ENCODE measurements at places on chromosomes 6 and 20.

DNA sequence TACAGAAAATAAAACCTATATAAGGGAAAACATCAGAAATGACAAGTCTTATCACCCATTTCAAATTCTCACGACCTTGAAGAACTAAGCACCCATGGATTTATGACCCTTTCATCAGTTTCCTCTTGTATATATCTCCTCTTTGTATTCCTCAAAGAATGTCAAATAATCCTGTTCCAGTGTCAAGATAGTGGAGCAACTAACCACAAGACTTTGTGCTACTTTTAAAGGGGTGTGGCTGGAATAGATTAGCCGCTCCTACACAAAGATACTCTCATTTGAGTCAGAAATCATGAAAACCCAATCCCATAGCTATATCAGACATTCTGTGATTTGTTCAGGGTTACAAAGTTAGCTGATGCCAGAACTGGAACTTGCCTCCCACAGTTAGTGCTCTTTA, 6.6 kb downstream of the REPS1 start:
- DNase-seq, result no peak
- H3K4me3 ChIP-seq, result no peak overlapping the region
- H3K36me3 ChIP-seq, result no peaks in the 10 kb centered on the region
- H3K27ac ChIP-seq, result no peak overlapping the region
- H3K4me1 ChIP-seq, result peaks cover 37% of the 10 kb centered on the region

- H3K27me3 ChIP-seq, result no peaks in the 10 kb centered on the region
- no peaks in the 10 kb centered on the region for H3K4me1 ChIP-seq
- no peak for DNase-seq
- no peak overlapping the region for H3K4me3 ChIP-seq
Observed at GRCh38 chr6:112539355-112539754, 192.2 kb downstream of the RFPL4B start.

DNA sequence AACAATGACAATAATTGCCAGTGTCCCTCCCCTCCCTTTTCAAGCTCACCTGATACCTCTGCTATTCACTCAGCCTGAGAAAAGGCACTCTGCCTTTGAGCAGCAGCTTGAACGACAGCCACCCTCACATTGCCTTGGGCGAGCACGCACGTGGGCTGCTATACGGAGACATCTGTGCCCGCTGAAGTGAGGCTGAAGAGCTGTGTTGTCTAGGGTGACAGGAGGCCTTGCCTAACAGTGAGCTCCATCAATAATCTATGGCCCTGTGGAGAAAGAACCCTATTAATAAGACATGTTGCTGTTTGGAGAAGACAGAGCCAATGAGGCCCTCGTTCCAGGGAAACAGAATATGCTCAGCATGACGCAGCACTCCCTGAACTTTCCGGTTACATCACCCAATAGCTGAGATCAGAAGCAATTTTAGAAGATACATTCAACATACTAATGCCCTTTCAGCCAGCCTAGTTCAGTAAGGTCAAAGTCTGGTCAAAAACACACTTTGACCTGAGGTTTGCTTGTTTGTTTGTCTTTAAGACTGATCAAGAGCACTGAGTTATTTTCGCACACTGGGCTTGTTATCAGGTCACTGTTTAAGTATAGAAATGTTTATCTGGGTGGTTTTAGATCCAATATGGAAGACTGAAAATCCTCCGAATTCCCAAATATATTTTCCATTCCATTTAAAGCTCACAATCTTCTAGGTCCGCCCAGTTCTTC, 30.6 kb downstream of the RBM24 start:
- H3K27me3 ChIP-seq, result no peaks in the 10 kb centered on the region
- no peak overlapping the region for H3K27ac ChIP-seq
- no peak overlapping the region for H3K4me3 ChIP-seq
- H3K4me1 ChIP-seq, result no peaks in the 10 kb centered on the region

- no peaks in the 10 kb centered on the region for H3K4me1 ChIP-seq
- DNase-seq, result peak; percentile 19
- no peak overlapping the region for H3K27ac ChIP-seq
- H3K36me3 ChIP-seq, result no peaks in the 10 kb centered on the region
- H3K27me3 ChIP-seq, result no peaks in the 10 kb centered on the region
Observed at GRCh38 chr6:63904650-63905248, 269.1 kb downstream of the PHF3 start.

DNA sequence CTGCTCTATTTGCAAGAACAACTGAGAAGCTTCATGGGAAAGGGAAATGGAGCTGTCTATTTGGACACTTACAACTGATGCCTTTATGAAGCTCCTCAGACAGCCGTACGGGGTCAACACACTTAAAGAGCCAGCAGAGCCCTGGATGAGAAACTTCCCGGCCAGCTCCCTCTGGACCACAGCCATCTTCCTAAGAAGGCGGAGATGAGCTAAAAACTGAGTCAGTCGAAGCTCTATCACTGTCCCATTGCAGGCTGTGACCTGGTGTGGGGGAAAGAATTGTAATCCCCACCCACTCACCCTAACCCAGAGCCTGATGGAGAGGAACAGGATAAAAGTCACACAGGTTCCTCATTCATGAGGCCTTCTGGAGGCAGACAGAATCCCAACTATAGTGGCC, 360.4 kb upstream of the JARID2 start:
- no peak for DNase-seq
- no peaks in the 10 kb centered on the region for H3K27me3 ChIP-seq
- H3K36me3 ChIP-seq, result no peaks in the 10 kb centered on the region
- no peak overlapping the region for H3K4me3 ChIP-seq

GRCh38 chr6:7086488-7086887, 21.3 kb upstream of the RREB1 start:
- H3K27ac ChIP-seq, result no peak overlapping the region
- H3K36me3 ChIP-seq, result no peaks in the 10 kb centered on the region
- peaks cover 22% of the 10 kb centered on the region for H3K4me1 ChIP-seq
- H3K27me3 ChIP-seq, result no peaks in the 10 kb centered on the region
- DNase-seq, result peak; percentile 16

DNA sequence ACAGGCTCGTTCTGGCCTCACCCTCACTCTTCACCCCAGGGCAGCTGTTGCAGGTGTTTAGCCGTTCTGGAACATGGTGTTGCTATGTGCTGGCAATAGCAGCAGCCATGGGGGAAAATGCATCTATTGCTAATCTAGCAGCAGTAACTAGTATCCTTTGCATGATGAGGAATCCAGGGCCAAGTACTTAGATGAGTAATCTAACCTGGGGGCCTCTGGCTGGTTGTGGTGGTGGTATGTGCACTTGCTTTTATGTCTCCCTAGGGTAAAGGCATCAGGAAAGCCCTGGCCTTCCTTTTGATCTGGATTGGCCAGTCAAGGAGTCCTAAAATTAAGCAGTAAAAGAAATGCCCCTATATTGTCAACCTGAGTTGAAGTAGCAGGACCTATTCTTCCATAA, 594.5 kb upstream of the MAP3K7 start:
- DNase-seq, result no peak
- H3K36me3 ChIP-seq, result no peaks in the 10 kb centered on the region
- no peak overlapping the region for H3K27ac ChIP-seq
- no peak overlapping the region for H3K4me3 ChIP-seq

DNA sequence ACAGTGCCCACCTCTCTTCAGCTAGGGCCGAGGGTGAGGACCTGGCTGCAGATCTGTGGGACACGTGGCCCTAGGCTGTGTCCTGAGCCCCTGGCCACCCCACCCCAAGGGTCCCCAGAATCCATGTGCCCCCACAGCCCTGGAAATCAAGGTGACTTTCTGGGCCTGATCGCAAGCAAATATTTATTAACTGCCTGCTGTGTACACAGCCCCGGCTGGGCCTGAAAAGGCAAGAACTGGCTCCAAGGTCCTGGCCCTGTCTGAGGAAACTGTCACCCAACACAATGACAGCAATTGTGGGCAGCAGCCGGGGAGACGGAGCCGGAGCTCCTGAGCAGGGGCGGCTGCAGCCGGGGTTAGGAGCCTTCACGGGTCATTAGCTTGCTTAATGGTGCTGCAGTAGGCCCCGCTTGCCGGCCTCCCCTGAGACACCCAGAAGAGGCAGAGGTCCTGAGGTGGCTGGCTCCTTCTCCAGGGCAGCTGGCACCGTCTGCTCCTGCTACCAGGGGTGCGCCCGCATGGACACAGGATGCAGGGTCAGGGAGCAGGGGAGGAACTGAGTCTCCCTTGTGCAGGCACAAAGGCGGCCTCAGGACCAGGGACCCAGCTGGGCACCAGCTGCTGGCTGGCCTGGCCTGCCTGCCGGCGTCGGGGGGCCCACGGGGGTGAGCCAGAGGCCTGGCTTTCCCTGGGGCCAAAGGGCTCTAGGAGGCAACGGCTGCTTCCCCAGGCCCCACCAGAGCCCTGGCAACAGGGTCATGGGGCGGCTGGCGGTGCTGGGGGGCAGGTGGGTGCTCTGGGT, 24.1 kb downstream of the NPEPL1 start:
- H3K4me3 ChIP-seq, result no peak overlapping the region
- no peaks in the 10 kb centered on the region for H3K4me1 ChIP-seq
- H3K36me3 ChIP-seq, result no peaks in the 10 kb centered on the region
- no peak for DNase-seq

DNA sequence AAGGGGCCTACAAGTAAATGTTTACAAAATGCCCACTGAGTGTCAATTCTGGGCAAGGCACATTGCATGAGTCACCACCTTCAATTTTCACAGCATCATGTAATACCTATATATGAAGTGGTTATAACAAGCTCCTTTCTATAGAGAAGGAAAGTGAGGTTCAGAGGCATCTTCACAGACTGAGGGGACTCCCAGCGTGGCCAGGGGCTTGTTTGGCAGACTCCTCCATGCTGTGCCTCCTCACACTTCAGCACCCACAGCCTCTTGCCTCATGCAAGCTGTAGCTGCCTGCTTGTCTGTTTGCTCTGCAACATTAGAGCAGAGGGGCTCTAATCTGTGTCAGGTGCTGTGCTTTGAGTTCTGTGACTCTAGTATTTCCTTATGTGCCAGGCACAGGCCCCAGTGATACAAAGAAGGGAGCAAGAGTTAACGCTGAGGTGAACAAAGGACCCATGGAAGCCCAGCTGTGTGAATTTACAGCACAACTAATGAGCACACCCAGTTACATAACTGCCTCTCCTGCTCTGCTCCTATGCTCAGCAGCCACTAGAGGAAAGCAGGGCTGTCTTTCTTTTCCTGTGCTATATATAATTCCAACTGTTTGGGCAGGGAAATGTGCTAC, 72.3 kb downstream of the ZHX3 start:
- H3K27ac ChIP-seq, result no peak overlapping the region
- H3K36me3 ChIP-seq, result no peaks in the 10 kb centered on the region
- H3K4me1 ChIP-seq, result peaks cover 3% of the 10 kb centered on the region
- no peak for DNase-seq

- DNase-seq, result no peak
- H3K27ac ChIP-seq, result no peak overlapping the region
- no peaks in the 10 kb centered on the region for H3K27me3 ChIP-seq
- H3K4me3 ChIP-seq, result no peak overlapping the region
Observed at GRCh38 chr6:83169106-83169505, 24.0 kb downstream of the PGM3 start.

GRCh38 chr20:12113468-12114371, 196.0 kb downstream of the BTBD3 start:
- no peaks in the 10 kb centered on the region for H3K27me3 ChIP-seq
- H3K4me1 ChIP-seq, result no peaks in the 10 kb centered on the region
- no peak overlapping the region for H3K4me3 ChIP-seq
- no peak overlapping the region for H3K27ac ChIP-seq

- H3K36me3 ChIP-seq, result no peaks in the 10 kb centered on the region
- no peaks in the 10 kb centered on the region for H3K27me3 ChIP-seq
- no peak for DNase-seq
- no peak overlapping the region for H3K4me3 ChIP-seq
- no peak overlapping the region for H3K27ac ChIP-seq
Observed at GRCh38 chr20:17379651-17380050, 151.5 kb downstream of the BFSP1 start.

GRCh38 chr6:36268478-36269275, 1.2 kb upstream of the PNPLA1 start:
- H3K4me3 ChIP-seq, result no peak overlapping the region
- no peaks in the 10 kb centered on the region for H3K4me1 ChIP-seq
- no peaks in the 10 kb centered on the region for H3K27me3 ChIP-seq

- no peak overlapping the region for H3K4me3 ChIP-seq
- no peak overlapping the region for H3K27ac ChIP-seq
- no peaks in the 10 kb centered on the region for H3K4me1 ChIP-seq
- DNase-seq, result no peak
- H3K27me3 ChIP-seq, result no peaks in the 10 kb centered on the region
- H3K36me3 ChIP-seq, result peaks cover 9% of the 10 kb centered on the region
Observed at GRCh38 chr6:41122918-41123317, 31.2 kb downstream of the TREML1 start.

DNA sequence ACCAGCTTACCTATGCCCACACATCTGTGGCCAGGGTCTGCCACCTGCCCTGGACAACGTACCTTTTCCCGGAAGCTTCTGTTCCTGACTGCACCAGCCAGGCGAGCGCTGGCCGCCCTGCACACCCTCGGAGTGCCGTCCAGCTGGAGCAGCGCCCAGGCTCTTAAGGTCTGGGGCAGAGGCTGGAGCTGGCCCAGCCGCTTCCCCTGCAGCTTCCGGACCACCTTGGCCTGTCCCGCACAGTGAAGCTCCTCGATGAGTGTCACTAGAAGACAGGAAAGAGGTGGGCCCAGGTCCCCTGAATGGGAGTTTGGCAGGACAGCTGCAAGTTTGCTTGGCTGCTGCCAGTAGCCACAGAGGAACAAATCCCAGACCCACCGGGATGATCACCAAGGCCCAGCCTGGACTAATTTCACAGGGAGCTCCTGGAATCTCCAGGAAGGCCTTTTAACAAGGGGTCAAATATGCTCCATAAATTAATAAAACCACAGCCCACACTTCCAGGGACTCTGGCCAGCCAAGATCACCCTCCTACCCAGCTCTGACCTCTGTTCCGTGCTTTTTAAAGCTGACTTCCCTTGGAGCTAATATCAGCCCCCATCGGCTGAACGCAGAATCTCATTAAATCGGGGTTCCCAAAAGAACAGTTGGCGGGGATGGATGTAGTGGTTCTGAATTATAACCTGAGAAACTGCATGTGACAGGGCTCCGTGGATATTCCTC, 82.3 kb downstream of the PTPN1 start:
- peaks cover 2% of the 10 kb centered on the region for H3K36me3 ChIP-seq
- no peak overlapping the region for H3K27ac ChIP-seq
- H3K27me3 ChIP-seq, result no peaks in the 10 kb centered on the region

DNA sequence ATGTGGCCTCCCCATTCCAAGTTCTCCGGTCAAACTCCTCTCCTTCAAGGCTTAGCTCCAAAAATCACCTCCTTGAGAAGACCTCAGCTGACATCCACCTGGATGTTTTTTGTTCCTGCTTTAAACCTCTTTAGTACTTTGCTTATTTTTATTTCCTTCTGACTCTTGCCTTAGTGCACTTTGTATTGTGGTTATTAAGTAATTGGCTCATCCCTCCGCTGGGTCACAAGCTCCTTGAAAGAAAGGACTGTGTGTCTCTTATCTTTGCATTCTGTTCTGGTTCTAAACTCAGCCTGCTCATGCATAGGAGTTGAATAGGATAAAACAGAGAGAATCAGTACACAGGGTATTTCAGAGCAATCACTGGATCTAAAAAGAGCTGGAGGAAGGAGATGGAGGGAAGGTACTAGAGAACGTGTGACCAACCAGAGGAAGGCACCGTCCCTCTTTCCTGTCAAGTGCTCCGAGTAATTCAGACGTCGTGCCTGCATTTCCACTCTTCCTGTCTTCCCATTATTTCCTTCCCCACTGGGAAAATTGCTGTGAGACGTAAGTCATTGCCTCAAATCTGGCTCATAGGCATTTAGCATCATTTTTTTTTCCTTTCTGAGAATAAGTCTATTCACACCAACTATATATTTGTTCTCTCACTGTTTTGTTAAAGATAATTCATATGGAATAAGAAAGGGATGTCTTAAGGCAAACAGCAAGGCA, 59.7 kb upstream of the GLP1R start:
- no peaks in the 10 kb centered on the region for H3K27me3 ChIP-seq
- no peaks in the 10 kb centered on the region for H3K4me1 ChIP-seq
- no peaks in the 10 kb centered on the region for H3K36me3 ChIP-seq
- no peak for DNase-seq

Measured in CD4-positive, CD25-positive, alpha-beta regulatory T cell (primary cell).